Left cardiac atrium (tissue), 4 donors: ENCODE measurements at places on chromosomes 3 and 15. TPM values are rescaled to one million over a fixed set of nuclear protein-coding genes. Genes with fewer than 3 reads are reported as not detected.

DNA sequence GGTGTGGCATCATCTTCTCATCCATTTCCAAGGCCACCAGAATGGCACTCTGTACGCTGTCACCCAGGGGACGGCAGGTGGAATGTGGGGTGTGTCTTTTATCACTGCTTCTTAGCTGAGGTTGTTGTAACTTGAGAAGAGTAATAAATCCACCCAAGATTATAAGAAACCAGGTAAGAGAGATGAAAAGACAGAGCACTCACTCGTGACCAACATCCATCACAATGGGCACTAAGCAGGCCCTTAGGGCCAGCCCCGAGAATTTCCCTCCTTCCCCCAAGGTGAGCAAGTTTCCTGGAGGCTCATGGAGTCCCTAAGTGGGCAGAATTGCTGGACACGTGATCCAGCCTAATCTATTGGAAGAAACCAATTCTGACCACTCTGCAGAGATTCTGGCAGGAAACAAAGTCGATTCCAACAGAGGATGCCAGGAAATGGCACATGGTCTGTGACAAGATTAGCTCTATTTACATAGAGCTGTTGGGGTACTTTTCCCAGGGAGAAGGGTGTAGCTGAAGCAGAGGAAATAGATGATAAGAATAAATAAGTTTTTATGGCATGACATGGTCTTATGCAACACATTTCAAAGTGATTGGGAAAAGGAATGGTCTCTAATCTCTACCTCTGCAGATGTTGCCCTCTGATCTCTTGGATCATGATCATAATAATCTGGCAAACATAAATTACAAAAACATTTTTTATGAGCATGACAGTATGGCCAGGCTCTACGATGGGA lies 22.5 kb downstream of the SLC6A20 start:
- no peak for DNase-seq

GRCh38 chr3:82100378-82100777 lies 338.9 kb upstream of the GBE1 start:
- no peak for DNase-seq

DNA sequence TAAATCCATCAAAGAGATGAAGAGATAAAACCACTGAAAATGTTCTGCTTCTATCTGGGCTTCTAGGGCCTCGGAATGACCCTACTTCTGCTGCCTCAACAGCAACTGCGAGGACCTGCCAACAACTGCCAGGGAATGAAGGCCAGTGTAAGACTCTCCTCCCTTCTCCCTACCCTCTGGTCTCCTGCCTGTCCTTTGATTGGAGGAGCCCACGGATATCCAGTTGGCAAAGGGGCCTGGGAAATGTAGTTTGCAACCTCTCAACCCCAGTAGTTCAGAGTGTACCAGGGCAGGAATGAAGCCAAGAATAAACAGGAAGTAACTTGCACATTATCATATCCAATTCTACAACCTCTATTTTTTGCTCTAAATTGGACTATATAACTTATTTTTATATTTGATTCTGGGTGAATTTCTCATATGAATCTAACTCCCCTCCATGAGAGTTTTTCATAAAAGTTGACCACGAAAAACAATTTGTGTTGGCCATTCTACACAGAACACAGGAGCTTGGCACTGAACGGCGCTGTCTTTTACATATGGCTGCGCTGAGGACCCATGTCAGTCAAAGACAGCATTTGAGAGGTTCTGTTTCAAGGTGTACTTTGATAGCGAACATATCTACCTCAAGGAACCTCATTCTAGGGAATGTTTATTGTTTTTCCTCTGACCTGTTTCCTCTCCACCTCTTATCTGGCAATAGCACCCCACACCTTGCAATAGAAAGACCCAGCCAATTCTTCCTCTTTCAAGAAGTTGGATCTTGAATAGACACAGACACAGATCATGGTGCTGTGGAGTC lies 91.1 kb upstream of the RNF7 start:
- DNase-seq, result peak; percentile 36

- no peak for DNase-seq
Observed at GRCh38 chr3:115930922-115931321, 307.6 kb downstream of the GAP43 start.

DNA sequence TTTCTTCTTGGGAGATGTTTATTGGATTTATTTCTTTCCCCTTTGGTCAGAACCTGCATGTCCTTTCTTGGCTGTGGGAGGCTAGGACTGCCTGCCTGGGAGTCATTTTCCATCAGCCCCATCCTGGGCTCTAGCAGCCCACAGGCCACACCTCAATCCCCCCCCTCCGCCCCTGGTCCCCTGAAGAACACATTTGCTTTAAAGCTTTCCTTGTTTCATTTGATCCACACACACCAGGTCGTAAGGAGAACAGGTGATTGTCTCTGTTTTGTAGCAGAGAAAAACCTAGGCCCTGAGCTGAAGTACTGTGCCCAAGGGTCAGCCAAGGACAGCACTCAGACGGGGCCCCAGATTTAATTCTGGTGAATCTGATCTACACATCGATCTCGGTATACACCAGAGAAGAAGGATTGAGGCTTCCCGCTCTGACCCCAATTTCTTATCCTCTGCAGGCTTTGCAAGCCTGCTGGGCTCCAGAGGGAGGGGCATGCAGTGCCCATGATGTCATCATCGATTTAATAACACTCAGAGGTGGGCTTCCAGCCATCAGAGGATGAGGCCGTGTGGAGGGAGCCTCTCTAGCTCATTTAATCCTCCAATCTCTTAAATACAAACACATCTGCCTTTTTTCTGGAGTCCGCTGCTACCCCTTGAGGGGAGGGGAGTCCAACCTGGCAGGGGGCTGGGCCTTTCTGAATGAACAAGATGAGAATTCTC lies 1.7 kb upstream of the CLN6 start:
- DNase-seq, result no peak

DNA sequence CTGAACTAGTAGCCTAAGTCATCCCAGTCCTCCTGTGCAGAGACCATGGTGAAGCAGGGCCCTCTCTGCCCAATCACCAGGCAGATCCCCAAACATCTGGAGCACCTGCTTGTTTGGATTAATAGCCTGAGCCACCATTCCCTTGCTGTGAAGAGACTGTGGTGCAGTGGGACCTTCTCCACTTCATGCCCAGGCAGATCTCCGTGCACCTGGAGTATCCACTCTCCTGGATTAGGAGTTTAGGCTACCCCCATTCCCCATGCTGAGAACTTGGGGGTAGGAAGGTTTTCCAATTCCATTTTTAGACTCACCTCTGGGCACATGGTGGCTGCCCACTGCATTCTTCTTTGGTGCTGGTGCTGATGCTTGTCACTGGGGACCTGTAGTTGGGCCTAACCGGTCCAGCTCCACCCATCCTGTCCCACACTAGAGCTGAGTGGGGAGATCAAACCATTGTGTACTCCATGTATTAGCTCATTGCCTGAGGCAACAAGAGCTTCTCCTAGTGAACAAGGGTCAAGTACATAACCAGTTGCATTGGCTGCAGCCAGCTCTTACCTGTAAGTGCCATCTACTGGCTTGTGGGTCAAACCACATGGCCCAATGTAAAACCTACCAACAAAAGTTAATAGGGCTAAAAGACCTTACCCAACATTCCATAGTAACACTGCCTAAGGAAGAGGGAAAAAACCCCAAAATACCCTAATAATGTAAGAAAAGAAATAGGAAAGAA lies 382.5 kb upstream of the CBLB start:
- no peak for DNase-seq

The CHDH gene
- 6.6 TPM for total RNA-seq

The SMCO1 gene
- 10.7 TPM for total RNA-seq

The CELF6 gene
- total RNA-seq, result 0.86 TPM
